Stimulated activated CD8-positive, alpha-beta memory T cell treated with anti-CD3 and anti-CD28 coated beads, Interleukin-4, amount 100 ng/mL, for 1 hour (primary cell): ENCODE measurements at places on chromosomes 7 and 10.

GRCh38 chr7:106916679-106917078 is 51.6 kb downstream of the PIK3CG start:
- no peak for DNase-seq

- no peak for DNase-seq
These were observed 248.3 kb downstream of the EBF3 start for GRCh38 chr10:129715805-129716204.

DNA sequence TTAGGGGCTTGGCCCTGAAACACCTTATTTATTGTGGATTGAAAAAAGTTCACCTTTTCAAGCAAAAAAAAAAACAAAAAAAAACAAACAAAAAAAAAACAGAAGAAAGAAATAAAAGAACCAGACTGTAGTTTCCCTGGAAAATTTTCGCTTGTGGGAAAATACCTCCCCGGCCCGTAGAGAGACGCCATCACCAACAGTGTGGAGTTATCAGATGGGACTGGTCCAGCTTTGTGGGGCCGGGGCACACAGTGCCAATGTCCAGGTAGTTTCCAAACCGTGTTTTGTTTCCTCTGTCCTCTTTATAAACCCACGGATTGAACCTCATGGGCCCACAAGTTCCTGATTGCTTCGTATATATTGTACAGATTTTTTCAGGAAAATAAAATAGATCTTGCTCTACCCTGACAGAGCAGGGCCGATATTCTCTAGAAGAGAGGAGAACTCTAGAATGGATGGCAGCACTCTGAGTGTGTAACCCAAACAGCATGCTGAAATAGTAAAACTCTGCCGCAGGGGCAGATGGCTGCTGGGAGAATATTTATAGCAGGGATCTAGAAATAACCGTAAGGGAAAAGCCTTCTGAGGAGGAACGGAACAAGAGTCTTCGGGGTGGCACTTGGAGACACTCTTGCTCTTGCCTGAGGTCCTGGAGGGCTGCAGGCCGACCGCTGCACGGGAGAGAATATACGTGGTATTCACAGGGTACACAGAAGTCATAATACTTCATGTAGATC is 241.0 kb downstream of the FRMD4A start:
- no peak for DNase-seq

- no peak for DNase-seq
These were observed 255.3 kb downstream of the DNAJB9 start for GRCh38 chr7:108824840-108825580.

DNA sequence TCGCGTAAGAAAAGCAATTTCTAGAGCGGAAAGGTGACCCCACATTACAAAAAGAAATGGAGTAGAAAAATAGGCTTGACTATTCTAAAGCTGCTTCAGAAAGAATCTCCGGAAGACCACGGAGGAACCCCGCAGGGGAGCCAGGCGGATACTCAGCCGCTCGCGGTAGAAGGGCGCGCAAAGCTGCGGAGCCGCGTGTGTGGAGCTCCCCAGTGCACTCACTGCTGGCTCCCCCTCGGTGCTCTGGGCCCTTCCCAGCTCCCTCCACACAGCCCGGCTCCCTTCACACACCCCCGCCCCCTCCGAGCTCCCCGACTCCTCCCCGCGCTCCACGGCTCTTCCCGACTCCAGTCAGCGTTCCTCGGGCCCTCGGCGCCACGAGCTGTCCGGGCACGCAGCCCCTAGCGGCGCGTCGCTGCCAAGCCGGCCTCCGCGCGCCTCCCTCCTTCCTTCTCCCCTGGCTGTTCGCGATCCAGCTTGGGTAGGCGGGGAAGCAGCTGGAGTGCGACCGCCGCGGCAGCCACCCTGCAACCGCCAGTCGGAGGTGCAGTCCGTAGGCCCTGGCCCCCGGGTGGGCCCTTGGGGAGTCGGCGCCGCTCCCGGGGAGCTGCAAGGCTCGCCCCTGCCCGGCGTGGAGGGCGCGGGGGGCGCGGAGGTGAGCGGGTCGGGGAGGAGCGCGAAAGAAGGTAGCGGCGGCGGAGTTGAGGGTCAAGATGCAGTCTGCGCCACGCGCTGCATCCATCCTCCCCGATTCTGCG is at the start of gene STEAP2:
Gene STEAP2 (plus strand): TSS at position 350 of the 758 bp plus-strand sequence. CDS start 13,343 bp downstream, outside the sequence.
- no peak for DNase-seq

- no peak for DNase-seq
These were observed 42.4 kb upstream of the FAM20C start for GRCh38 chr7:149791-150636.

GRCh38 chr10:32054094-32054493 is 2.1 kb downstream of the KIF5B start:
- DNase-seq, result no peak

DNA sequence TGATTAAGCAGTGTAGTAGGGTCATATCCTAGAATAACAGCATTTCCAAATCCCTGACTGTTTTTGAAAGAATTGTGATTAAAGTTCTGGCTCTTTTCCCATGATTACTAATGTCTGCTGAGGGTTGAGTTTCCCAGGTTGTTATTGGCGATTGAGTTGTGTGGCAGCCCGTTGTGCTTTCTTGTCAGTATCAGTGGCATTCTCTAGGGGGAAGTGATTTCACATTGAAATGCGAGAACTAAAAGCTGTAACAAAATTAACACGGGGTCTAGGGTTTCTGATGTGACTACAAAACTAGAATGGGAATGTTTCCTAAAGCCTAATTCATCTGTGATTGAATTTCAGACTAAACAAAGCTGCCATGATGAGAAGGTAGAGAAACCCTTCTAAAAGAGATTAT is 349.4 kb downstream of the EXOC4 start:
- no peak for DNase-seq

GRCh38 chr7:1787241-1787640 is 117.2 kb downstream of the ELFN1 start:
- no peak for DNase-seq

GRCh38 chr10:133275684-133276092 is 980 bp downstream of the ADAM8 start:
- DNase-seq, result no peak

GRCh38 chr7:139341058-139341775 is at the start of gene FMC1:
TSS of gene FMC1 (plus strand) at chr7:139341337. CDS start at chr7:139341385, 48 bp downstream.
- peak; percentile 68 for DNase-seq
